ENCODE measurements at places on chromosomes 2 and 18.

DNA sequence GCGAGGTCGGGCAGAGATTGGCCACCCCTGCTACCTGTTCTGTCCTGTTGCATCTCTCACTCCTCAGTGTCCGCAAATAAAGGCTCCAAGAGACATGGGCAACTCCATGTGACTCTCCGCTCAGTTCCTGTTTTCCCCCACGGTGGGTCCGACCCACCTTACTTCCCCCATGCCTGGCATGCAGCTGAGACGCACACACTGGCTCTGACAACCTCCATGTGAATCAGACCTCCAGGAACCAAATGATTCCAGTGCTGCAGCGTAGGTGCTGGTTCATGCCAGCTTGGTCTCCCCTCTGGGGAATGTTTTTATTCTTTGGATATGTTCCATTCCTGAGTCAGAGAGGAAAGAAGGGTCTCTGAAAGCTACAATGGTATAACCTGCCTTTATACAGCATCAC lies 221.5 kb downstream of the SH3RF3 start:
- DNase-seq = no peak

GRCh38 chr2:165408186-165408585 lies 61.3 kb upstream of the CSRNP3 start:
- no peak for DNase-seq

DNA sequence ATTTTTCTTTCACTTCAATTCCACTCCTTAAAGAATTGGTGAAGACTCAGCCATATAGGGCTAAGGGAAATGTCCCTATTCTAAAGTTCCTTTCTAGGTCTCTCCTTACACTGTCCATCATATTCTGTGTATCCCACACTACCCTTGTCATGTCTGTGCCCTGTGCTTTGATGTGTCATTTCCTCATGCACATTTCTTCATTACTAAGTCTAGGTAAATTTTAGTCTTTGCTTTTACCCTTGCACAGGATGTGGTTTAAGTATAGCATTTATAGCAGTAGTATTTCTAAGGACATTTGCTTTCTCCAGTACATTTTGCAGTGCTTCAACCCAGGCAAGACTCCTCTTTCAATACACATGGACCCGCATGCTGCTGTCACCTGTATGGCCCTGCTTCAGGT lies 221.5 kb upstream of the ACVR2A start:
- DNase-seq = no peak

GRCh38 chr2:231905026-231905425 lies 21.2 kb downstream of the NPPC start:
- no peak for DNase-seq

DNA sequence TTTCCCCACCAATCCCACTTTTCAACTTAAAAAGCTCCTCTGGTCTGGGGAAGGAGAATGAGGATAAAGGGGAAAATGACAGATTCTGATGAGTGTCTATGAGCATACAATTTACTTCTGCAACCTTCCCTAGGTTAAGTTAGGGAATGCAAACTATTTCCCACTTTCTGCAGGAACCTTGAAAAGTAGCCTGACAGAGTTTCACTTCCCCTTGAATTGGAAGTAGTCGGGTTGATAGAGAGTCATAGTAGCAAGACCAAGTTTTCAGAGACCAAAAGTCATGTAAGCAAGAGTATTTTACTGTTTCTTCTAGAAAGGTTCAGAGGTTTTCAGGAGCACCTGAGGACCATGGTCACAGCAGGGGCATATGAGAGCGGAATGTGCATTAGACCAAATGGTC lies 815.1 kb downstream of the CPS1 start:
- DNase-seq = no peak

- no peak for DNase-seq
Observed at GRCh38 chr2:234165421-234165820, 114.9 kb downstream of the SPP2 start.

GRCh38 chr2:100876231-100876860 lies 56.4 kb downstream of the NPAS2 start:
- no peak for DNase-seq

DNA sequence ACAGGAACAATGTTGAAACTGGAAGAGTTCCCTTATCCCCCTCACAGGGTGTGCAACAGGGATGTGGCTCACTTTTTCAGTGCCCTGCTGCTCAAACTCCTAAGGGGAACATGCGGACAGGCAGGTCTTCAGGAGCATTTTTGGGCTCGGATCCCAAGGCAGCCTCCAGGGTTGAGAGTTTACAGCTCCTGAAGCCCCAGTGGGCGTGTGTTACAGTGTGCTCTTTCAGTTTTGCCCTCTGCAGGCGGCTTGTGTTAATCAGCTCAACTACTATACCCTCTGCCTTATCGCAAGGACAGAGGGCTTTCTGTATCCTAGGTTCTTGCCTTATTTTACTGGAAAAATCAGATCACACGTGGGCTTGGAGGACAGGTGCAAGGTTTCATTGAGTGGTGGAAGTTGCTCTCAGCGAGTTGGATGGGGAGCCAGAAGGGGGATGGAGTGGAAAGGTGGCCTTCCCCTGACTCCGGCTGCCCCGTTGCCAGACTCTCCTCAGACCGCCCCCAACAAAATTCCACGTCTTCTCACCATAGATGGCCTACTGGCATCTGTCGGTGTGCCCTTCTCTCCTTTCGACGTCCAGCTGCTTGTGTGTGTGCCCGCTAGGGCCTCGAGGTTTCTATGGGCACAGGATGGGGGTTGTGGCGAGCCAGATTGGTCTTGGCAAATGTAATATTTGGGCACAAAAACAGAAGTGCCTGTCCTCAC lies 541.9 kb downstream of the TMX3 start:
- DNase-seq = no peak

DNA sequence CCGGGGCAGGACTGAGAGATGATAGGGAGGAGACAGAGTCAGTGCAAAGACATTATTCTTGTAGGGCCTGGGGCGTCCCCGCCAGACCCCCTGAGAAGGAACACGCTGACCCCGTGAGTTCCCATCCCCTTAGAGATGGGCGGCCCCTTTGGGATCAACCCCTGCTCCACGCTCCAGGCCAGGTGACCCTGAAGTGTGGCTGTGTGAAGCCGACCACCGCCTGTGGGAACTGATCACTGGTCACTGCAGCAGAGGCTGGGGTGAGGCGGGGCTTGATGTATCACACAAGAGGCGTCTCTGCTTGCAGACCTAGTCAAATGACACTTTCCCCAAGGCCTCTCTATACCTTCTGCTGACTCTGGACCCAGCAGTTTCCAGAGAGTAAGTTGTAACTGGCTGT lies 157.4 kb upstream of the TWIST2 start:
- DNase-seq = no peak

DNA sequence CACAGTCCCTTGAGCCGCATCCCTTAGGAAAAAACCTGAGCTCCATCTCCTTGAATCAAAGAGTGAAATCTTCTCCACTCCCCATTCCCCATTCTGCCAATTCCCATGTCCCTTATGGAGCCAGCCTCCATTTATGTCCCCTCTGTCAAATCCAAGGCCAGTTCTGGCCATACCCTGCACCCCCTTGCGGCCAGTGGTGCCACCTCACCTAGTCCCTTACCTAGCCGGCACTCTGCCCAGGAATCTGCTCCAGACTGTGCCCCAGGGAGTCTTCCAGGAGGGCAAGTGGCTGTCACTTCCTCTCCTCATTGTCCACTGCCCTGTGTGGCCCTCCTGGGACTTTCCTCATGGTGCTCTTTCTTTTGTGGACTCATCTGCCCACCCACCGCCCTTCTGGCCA lies 195.4 kb upstream of the RMP24 start:
- DNase-seq = no peak

GRCh38 chr18:76846217-76846616 lies 23.9 kb downstream of the ZNF236 start:
- no peak for DNase-seq

GRCh38 chr2:173448938-173449471 lies 94.3 kb downstream of the CDCA7 start:
- no peak for DNase-seq

GRCh38 chr2:181780047-181780651 lies 99.8 kb upstream of the NEUROD1 start:
- DNase-seq = no peak

DNA sequence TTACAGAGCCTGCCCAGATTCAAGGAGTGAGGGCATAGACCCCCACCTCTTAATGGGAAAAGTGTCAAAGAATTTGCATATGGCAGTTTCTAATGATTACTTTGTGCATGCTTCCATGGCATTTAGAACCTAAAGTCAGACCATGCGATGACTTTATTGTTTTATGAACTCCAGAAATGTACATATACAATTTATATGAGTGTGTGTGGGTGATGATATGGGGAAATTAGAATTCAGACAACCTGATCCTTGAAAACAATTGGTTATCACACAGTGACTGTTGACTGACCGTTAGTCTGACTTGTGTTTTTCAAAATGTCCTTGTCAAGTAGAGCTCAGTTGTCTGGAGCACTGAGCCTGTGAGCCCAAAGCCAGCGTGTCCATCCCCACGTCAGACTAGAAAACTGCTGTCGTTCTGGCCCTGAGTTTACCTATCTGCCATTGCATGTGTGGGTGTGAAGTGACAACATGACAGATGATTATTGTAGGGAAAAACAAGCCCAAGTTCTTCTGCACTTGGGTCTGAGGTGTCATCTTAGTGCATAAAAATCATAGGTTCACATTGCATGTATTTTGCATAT lies 128.4 kb downstream of the MYO3B start:
- DNase-seq = no peak

DNA sequence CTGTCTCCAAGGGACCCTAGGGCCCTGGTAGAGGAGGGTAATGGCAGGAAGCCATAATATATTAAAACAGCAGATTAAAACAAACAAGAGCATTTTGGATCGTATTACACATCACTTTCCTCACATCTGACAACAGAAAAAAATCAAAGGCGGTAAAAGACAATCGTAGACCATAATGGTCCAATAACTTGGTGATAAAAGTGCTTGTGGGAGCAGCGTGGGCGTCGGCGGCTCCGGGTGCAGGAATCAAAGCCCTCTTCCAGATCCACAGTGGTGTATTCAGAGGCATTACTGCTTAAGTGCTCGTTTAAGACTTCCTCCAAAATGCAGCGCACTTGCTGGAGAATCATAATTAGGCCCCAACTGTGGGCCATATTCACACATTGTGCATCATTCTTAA lies 68.0 kb downstream of the FECH start:
- no peak for DNase-seq

DNA sequence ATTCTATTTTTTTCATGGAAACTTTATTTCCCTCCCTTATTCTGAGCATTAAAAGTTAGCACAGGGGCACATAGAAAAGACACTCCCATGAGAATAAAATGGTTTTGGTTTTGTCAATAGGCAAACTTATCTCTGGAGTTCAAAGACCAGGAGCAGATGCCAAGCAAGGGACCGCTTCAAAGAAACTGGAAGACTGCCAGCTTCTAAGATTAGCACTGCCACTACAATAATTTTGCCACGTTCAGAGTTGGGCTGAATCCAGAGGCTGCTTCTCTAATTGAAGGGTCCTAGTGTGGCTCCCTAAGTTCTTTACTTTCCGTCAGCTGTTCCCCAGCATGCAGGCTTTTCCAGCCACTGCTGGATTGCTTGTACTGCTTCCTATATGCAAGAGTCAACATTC lies 681.0 kb upstream of the GCFC2 start:
- no peak for DNase-seq

DNA sequence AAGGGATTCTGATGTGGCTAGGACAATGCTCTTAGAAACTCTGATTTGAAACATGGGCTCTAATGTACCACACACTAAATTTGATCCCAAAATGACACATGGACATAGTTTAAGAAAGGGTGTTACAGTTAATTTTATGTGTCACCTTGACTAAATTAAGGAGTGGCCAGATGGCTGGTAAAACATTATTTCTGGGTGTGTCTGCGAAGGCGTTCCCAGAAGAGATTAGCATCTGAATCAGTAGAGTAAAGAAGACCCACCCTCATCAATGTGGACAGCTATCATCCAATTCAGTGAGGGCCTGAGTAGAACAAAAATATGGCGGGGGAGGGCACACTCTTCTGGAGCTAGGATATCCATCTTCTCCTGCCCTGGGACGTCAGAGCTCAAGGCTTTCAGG lies 283.1 kb upstream of the CHAC2 start:
- no peak for DNase-seq

DNA sequence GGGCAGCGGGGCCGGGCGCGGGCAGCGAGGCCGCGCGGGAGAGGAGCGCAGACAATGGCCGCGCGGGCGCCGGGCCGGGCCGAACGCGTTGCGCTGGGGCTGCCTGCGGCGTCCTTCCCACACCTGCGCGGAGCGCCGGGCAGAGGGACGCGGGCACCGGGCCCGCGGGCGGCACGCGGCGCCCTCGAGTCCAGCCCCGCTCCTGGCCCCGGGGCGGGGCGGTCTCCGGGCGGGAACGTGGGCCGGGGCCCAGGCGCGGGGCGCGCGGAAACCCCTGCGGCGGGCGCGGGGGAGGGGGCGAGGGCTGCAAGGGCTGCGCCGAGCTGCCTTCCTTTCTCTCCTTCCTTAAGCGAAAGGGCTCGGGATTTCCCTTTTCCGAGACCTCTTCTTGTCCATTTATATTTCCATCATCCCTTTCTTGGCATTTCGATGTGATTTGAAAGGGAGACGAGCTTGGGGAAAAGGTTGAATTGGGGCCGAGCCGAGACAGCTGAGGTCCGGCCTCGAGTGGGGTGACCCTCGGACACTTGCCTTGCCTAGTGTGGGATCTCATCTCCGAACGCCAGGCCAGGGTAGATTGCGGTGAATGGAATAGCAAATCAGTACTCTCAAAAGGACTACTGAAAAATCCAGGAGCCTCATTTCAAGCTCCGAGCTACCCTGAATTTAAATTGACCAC lies 676 bp downstream of the KLHL23 start:
- no peak for DNase-seq

DNA sequence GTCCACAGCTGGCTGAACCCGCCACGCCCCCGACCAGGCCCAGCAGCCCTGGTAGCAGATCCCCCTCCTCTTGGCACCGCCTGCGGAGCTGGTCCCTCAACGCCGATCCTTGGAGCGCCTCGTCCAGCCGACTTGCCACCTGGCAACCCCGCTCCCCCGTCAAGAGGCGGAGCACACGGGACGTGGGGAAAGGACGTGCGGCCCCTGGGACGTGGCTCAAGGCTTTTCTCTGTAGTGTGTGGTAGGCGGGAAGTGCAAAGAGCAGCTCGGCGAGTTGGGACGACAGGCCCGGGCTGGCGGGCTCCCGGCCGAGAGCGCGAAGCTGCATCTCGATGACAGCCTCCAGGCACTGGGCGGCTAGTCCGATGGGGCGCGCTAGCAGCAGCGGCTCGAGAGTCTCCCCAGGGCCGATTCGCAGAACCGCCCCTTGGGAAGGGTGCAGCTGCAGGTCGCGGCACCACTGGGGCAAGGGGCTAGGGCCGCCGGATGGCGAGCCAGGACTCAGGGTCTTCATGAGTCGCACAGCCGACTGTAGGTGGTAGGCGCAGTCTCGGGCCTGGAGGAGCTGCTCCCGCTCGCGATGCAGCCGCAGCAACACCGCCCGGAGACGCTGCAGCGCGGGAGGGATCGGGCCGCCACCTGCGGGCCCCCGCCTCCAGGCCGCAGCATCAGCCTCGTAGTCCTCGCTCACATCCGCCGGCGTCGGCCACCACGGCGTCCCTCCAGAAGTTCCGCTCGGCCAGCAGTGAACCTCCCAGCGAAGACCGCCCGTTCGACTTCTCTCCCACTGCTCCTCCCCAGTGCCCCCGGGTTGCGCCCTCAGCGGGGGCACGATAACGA lies 617 bp downstream of the CCDC142 start:
- DNase-seq = no peak

GRCh38 chr18:76943542-76944339 lies 121.4 kb downstream of the ZNF236 start:
- DNase-seq = no peak

All from thoracic aorta (tissue), 2 donors.